Foreskin keratinocyte (primary cell): ENCODE measurements at places on chromosomes 5 and 9.

GRCh38 chr5:143166661-143167420 is 236.6 kb downstream of the NR3C1 start:
- DNase-seq = no peak

GRCh38 chr5:165375201-165375600 is 1869.8 kb downstream of the MAT2B start:
- no peak for DNase-seq

GRCh38 chr9:99712214-99712613 is 109.5 kb upstream of the NR4A3 start:
- DNase-seq = no peak

DNA sequence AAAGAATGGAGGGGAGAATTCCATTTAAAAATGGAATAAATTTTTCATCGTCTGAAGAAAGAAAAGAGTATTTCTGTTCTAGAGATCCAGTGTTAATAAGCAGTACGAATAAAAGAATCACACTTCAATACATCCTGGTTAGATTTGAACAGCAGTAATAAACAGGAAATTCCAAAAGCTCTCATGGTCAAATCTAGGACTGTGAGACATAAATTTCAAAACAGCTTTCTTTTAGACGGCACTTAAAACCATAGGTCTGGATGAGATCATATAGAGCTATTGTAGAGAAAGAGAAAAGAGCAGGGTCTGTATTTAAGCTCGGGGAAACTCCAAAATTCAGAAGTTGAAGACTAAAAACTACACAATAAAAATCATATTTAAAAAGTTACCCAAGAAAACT is 1006.9 kb upstream of the CTNND2 start:
- no peak for DNase-seq

GRCh38 chr5:141430332-141431113 is at the start of gene PCDHGA12:
PCDHGA12 (plus strand) TSS chr5:141430507; CDS start chr5:141430760, 253 bp downstream.
- peak; percentile 90 for DNase-seq

DNA sequence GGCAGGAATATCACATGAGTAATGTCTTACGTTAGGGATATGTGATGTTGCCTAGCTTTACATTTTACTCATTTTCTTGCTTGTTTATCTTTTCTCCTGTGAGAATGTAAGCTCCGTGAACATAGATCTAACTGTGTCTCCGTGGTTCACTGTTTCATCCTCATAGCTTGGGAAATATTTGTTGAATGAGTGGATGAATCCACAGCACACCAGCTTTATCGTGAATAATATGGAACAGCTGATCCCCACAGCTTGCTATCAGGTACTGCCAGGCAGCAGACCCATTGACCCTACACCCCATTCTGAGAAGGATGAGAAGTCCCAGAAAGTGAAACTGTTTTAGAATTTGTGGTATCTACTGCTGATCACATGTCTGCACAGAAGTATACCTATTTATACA is 106.8 kb upstream of the FBN2 start:
- DNase-seq = no peak
